Activated CD4-positive, alpha-beta T cell treated with anti-CD3 and anti-CD28 coated beads, Interleukin-2, amount 50 U/mL, for 1 hour (primary cell): ENCODE measurements at places on chromosomes 11 and 22.
A peak's percentile ranks its signal among the peaks of the same experiment; 100 is the strongest.

DNA sequence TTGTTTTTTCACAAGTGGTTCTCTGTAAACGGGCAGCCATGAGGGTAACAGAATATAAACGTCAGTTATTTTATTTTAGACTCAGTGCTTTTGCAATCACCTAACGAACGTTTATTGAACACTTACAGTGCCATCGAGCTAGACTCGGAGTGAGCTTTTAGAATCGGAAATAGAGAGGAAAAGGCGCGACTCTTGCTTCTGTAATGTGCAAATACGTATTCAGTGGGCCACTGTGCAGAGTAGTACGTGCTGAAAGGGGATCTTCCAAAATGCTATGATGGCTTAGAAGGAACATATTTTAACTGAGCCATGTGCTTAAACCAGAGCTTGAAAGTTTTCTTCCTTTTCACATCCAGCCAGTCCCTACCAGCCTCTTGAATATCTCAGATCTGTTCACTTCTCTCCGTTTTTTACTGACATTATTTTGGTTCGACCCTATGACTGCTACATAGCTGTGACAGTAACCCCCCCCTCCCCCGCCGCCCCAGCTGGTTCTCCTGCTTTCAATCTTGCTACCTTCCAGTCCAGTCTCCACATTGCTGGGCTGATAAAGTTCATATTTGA lies 468 bp downstream of the DDIAS start:
- no peak for DNase-seq

DNA sequence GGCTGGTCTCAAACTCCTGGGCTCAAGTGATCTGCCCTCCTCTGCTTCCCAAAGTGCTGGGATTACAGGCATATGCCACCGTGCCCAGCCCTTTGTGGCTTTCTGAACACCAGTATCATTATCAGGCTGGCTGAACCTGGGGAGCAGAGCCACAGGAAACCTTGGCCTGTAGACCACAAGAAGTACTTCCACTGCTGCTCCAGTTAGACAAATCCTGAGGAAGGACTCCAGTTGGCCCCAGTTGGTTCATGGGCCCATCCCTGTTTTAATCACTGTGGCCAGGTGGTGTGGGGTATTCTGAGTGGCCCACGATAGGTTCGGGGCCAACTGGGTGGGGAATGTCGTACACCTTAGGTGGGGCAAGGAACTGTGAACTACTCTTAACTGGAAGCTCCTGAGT lies 5.5 kb upstream of the DUSP18 start:
- DNase-seq = no peak

GRCh38 chr11:93648158-93648557 lies 13.3 kb upstream of the CEP295 start:
- DNase-seq = no peak

- peak; percentile 23 for DNase-seq
Measured at GRCh38 chr11:32870676-32871075, 21.9 kb upstream of the QSER1 start.

DNA sequence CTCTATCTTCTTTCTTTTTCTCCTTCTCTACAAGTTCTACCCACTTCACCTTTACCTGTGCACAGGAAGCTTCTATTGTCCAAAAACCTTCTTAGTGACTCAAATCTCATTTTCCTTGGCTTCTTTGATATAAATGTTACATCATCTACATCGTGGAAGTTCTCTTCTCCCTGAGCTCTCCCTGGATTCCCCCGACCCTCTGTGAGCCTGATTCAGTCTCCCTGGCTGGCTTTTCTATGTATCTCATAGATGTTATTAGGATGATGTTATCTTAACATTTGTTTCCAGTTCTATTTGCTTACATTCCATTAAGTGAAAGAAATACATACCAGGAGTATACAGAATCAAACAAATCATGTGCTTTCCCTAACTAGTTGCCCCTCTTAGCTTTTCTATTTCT lies 235.8 kb upstream of the PITPNB start:
- no peak for DNase-seq

GRCh38 chr22:44402196-44403111 lies 89.7 kb upstream of the SHISAL1 start:
- DNase-seq = no peak
